SJCRH30 (cell line): ENCODE measurements at places on chromosomes 6 and 20. TPM values are rescaled to one million over a fixed set of nuclear protein-coding genes. Genes with fewer than 3 reads are reported as not detected.

GRCh38 chr6:45486736-45487135 is 109.0 kb upstream of the SUPT3H start:
- DNase-seq = no peak

- DNase-seq = no peak
Observed at GRCh38 chr6:72250664-72251063, 364.3 kb downstream of the RIMS1 start.

EFCAB8 gene
- total RNA-seq = 0.28 and 0.58 TPM in 2 replicates

PAK5 gene
- not detected in 2 replicates for total RNA-seq

ATP6V1G2 gene
- 0.91 and 1.4 TPM in 2 replicates for total RNA-seq
